ENCODE measurements at places on chromosomes 3 and 15. TPM values are rescaled to one million over a fixed set of nuclear protein-coding genes. Genes with fewer than 3 reads are reported as not detected.

The RASGRP1 gene
- 8.8 TPM for total RNA-seq

The GOLGA8Q gene
- 2.7 TPM for total RNA-seq

DNA sequence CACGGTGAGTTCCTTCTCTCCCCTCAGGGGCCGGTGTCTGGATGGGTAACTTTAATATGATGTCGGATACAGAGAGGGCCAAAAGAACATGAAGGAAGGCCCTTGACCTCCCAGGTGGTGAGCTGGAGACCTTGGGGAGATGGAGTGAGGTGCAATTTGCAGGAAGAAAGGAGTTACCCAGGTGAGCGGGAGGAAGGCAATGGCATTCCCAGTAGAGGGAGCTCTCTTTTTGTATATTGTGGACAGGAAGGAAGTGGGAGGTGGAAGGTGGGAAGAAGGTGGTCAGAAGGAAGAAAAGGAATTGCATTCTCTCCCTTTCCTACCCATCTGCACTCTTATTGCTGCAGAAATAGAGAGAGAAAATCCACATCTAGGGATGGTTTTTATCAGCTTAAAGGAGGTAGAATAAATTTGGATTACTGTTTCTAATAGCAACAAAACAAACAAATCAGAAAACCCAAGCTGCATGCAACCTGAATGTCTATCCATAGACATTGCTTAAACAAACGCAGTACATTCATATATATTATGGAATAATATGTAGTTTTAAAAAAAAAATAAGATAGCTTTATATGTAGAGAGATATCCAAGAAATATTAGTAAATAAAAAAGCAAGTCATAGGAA, 169.0 kb upstream of the TSC22D2 start:
- DNase-seq: no peak
- H3K36me3 ChIP-seq: no peaks in the 10 kb centered on the region
- no peaks in the 10 kb centered on the region for H3K27me3 ChIP-seq

The CD200 gene
- 3.9 TPM for total RNA-seq

DNA sequence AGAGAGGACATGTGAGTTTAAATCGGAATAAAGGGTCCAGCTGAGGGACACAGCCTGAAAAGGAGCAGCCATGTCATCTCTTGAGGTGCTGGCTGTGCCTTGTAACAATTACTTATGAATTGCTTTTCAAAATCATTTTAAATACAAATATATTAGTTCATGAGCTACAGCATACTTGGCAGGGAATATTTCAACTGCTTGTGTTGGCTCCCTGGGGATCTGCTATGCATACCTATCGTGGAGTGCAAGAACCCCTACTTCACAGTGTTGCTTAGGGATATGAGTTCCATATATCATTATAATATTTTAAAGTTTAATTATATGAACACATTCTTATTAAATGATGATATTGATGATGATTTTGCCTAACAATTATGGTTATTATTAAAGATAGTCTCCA, 19.1 kb upstream of the P2RY14 start:
- no peaks in the 10 kb centered on the region for H3K4me1 ChIP-seq
- no peak overlapping the region for H3K27ac ChIP-seq
- no peaks in the 10 kb centered on the region for H3K27me3 ChIP-seq
- no peak for DNase-seq
- H3K4me3 ChIP-seq: no peak overlapping the region

DNA sequence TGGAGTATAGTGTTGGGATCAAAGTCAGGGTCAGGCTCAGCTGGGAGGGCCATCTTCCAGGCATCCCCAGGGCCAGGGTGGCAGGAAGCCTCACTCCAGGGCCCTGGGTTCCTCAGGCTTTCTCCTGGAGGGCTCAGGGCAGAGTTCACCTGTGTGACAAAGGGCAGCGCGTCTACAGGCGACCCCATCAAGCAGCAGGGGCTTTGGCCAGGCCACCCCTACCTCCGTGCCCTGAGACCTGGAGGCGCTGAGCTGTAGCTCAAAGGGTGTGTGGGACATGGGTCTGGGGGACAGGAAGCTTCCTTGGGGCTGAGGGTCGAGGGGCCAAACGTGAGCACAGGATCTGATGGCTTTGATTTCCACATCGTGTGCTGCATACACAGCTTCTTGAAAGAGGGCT, 12.8 kb downstream of the SPTBN5 start:
- peaks cover 30% of the 10 kb centered on the region for H3K4me1 ChIP-seq
- H3K27ac ChIP-seq: no peak overlapping the region
- no peaks in the 10 kb centered on the region for H3K36me3 ChIP-seq
- no peak overlapping the region for H3K4me3 ChIP-seq
- H3K27me3 ChIP-seq: no peaks in the 10 kb centered on the region

- H3K4me1 ChIP-seq: no peaks in the 10 kb centered on the region
- no peak for DNase-seq
- no peaks in the 10 kb centered on the region for H3K36me3 ChIP-seq
- H3K4me3 ChIP-seq: no peak overlapping the region
- H3K27ac ChIP-seq: no peak overlapping the region
Observed at GRCh38 chr15:81126892-81127291, 7.2 kb upstream of the CFAP161 start.

GRCh38 chr15:96332637-96333121, 2.2 kb downstream of the NR2F2 start:
- DNase-seq: no peak
- peak overlapping the region; percentile 67 for H3K4me3 ChIP-seq
- no peaks in the 10 kb centered on the region for H3K27me3 ChIP-seq

- no peak for DNase-seq
- peak overlapping the region; percentile 73 for H3K4me3 ChIP-seq
- peaks cover 34% of the 10 kb centered on the region for H3K4me1 ChIP-seq
Observed at GRCh38 chr3:132661101-132661500, 972 bp downstream of the UBA5 start.

The THBS1 gene
- 513 TPM for total RNA-seq

The CCNB2 gene
- total RNA-seq: 5.9 TPM

The MESP2 gene
- total RNA-seq: not detected

DNA sequence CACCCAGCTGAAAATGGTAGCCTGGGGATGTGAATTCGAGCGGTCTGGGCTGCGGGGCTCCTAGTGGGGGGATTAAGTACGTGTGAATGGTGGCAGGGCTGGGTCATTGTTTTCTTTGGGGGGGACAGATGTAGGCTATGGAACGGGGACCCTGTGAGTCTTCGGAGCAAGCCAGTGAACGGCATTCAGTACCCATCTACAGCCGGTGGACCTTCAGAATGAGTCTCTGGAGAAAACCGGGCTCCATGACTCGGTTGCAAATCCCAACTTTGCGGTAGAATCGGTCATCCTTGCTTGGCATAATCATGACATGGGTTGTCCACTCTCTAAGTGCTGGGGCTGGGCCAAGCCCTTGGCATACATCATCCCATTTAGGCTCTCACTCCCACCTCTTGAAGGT, 7.2 kb upstream of the EOMES start:
- H3K27me3 ChIP-seq: peaks cover 21% of the 10 kb centered on the region
- DNase-seq: no peak
- H3K4me1 ChIP-seq: peaks cover 19% of the 10 kb centered on the region
- H3K4me3 ChIP-seq: no peak overlapping the region
- H3K27ac ChIP-seq: no peak overlapping the region

GRCh38 chr15:47129033-47129432, 588.3 kb upstream of the SEMA6D start:
- no peaks in the 10 kb centered on the region for H3K27me3 ChIP-seq
- no peak overlapping the region for H3K4me3 ChIP-seq
- no peaks in the 10 kb centered on the region for H3K36me3 ChIP-seq
- H3K27ac ChIP-seq: no peak overlapping the region
- no peak for DNase-seq

The CLRN1 gene
- not detected for total RNA-seq

GRCh38 chr3:152349392-152349791, 80.7 kb downstream of the MBNL1 start:
- H3K4me3 ChIP-seq: no peak overlapping the region
- H3K27ac ChIP-seq: no peak overlapping the region
- H3K36me3 ChIP-seq: no peaks in the 10 kb centered on the region
- H3K27me3 ChIP-seq: no peaks in the 10 kb centered on the region

DNA sequence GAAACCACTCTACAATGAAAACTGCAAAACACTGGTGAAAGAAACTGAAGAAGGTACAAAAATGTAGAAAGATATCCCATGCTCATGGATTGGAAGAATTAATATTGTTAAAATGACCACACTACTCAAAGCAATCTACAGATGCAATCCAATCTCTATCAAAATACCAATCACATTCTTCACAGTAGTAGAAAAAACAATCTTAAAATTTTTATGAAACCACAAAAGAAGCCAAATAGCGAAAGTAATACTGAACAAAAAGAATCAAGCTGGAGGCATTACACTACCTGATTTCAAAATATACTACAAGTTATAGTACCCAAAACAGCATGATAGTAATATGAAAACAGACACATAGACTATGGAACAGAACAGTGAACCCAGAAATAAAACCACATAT, 36.9 kb downstream of the TXNRD3 start:
- DNase-seq: no peak
- no peaks in the 10 kb centered on the region for H3K4me1 ChIP-seq
- H3K36me3 ChIP-seq: no peaks in the 10 kb centered on the region
- no peak overlapping the region for H3K4me3 ChIP-seq

DNA sequence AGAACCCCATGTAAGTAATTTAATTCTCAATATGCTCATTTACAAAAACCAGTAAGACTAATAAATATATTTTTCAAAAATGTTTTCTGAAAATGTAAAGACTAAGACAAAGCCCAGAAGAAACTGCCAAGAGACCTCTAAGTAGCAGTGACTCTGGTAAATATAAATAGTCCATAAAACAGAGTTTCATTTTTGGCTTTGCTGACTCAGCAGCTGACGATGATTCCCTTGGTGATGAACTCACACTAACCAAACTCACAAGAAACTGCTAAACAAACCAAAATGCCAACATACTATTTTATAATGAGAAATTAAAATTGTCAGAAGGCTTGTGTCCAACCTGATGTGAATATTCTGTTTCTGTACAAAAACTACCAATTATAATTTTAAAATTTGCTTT, 31.5 kb upstream of the IMPG2 start:
- no peaks in the 10 kb centered on the region for H3K27me3 ChIP-seq
- peaks cover 3% of the 10 kb centered on the region for H3K36me3 ChIP-seq
- H3K4me3 ChIP-seq: no peak overlapping the region
- no peaks in the 10 kb centered on the region for H3K4me1 ChIP-seq
- no peak overlapping the region for H3K27ac ChIP-seq

DNA sequence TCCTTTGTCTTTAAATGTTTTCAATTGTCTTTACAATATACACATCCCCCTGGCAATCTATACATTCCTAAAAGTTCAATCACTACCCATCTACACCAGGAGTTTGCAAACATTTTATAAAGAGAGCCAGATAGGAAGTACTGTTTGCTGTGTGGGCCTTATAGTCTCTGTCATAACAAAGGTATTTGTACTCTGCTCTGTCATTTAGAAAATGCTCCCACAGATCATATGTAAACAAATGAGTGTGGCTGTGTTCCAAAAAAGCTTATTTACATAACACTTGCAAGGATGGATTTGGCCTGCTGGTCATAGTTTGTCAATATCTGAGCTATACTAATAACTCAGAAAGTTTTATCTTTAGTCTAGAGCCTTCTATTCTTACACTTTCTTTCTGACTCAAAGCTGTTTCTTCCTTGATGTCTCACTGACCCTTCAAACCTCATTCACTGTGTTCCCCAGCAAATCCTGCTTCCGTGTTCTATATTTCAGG, 511.9 kb downstream of the GBE1 start:
- no peak overlapping the region for H3K27ac ChIP-seq
- DNase-seq: no peak
- H3K36me3 ChIP-seq: no peaks in the 10 kb centered on the region
- H3K4me3 ChIP-seq: no peak overlapping the region
- peaks cover 8% of the 10 kb centered on the region for H3K4me1 ChIP-seq

GRCh38 chr15:60006203-60006862, 2.2 kb downstream of the FOXB1 start:
- H3K4me3 ChIP-seq: peak overlapping the region; percentile 45
- H3K27me3 ChIP-seq: peaks cover 22% of the 10 kb centered on the region
- DNase-seq: no peak
- H3K4me1 ChIP-seq: peaks cover 37% of the 10 kb centered on the region

DNA sequence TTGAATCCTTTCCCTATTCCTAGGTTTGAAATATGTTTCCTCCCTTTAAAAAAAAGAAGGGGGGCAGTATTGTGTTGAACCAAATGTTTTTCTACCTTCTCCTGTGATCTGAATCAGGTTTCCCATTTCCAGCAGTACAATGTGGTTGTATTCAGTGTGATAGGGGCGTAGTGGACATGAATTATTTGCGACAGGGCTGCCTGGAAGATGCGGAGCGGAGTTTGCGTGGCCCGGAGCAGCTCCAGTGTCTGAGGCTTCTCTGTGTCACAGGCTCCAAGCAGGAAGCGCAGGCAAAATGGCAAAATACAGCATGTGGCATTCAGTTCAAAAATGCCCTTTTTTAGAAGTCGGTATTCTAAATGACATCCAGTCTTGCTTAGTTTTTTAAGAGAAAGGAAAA, 154.4 kb downstream of the PGPEP1L start:
- no peaks in the 10 kb centered on the region for H3K36me3 ChIP-seq
- H3K4me3 ChIP-seq: peak overlapping the region; percentile 54
- peak overlapping the region; percentile 94 for H3K27ac ChIP-seq
- no peak for DNase-seq

The TTLL3 gene
- 73.4 TPM for total RNA-seq

The GABRB3 gene
- not detected for total RNA-seq

DNA sequence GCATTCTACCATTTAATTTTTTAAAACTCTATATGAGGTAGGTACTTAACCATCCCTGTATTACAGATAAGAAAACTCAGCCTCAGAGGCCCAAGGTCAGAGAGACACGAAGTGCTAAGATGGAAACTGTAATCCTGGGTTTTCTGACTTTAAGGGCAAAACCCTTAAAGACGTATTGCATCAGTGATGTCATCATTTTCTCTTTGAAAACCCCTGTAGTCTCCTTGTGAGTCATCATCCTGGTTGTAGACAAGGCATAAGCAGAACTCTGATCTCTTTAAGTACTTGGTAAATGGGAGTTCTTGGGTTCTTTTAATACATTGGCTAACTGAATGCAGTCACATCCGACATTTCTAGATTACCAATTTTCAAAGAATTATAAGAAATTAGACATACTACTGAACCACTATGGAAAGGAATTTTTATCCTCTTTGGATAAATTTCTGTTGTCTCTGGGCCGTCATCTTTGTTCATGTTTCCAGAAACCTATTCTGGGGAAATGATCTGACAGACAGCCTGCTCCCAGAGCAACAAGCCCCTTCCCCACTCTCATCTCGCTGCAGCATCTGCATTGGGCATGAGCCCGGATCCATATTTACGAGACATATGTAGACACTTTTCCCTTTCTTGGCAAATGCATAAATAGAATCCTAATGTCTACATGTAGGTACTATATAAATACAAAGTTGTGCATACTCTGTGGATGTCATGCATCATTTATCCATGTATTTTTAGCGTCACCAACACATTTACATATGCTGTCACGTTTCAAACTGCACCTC, 48.7 kb upstream of the MDFIC2 start:
- no peak overlapping the region for H3K27ac ChIP-seq
- no peaks in the 10 kb centered on the region for H3K27me3 ChIP-seq
- no peak for DNase-seq
- H3K36me3 ChIP-seq: no peaks in the 10 kb centered on the region
- no peaks in the 10 kb centered on the region for H3K4me1 ChIP-seq

GRCh38 chr15:71893691-71894090, 83.3 kb downstream of the NR2E3 start:
- H3K27ac ChIP-seq: no peak overlapping the region
- no peaks in the 10 kb centered on the region for H3K27me3 ChIP-seq
- peaks cover 13% of the 10 kb centered on the region for H3K36me3 ChIP-seq
- no peaks in the 10 kb centered on the region for H3K4me1 ChIP-seq
- no peak overlapping the region for H3K4me3 ChIP-seq

GRCh38 chr3:55481744-55482495, 5.2 kb downstream of the WNT5A start:
- H3K27me3 ChIP-seq: no peaks in the 10 kb centered on the region
- peak overlapping the region; percentile 43 for H3K4me3 ChIP-seq
- H3K4me1 ChIP-seq: peaks cover 41% of the 10 kb centered on the region
- H3K36me3 ChIP-seq: no peaks in the 10 kb centered on the region
- no peak for DNase-seq

The THSD4 gene
- 66.8 TPM for total RNA-seq
